ENCODE measurements at places on chromosomes 6 and 20. TPM values are rescaled to one million over a fixed set of nuclear protein-coding genes. Genes with fewer than 3 reads are reported as not detected.
A peak's percentile ranks its signal among the peaks of the same experiment; 100 is the strongest.

The DEFB132 gene
- not detected for total RNA-seq

The ZNF334 gene
- 1.9 TPM for total RNA-seq

The RSPH3 gene
- total RNA-seq: 2.2 TPM

The SLC4A11 gene
- 2.4 TPM for total RNA-seq

The CDYL gene
- 44.0 TPM for total RNA-seq

The SLC17A3 gene
- 0.28 TPM for total RNA-seq

GRCh38 chr6:43628393-43629103 lies 516 bp downstream of the GTPBP2 start:
- peak overlapping the region; percentile 100 for H3K4me3 ChIP-seq
- peak; percentile 69 for DNase-seq
- peaks cover 25% of the 10 kb centered on the region for H3K36me3 ChIP-seq
- H3K27ac ChIP-seq: peak overlapping the region; percentile 95
- H3K4me1 ChIP-seq: peaks cover 33% of the 10 kb centered on the region
- no peaks in the 10 kb centered on the region for H3K27me3 ChIP-seq

DNA sequence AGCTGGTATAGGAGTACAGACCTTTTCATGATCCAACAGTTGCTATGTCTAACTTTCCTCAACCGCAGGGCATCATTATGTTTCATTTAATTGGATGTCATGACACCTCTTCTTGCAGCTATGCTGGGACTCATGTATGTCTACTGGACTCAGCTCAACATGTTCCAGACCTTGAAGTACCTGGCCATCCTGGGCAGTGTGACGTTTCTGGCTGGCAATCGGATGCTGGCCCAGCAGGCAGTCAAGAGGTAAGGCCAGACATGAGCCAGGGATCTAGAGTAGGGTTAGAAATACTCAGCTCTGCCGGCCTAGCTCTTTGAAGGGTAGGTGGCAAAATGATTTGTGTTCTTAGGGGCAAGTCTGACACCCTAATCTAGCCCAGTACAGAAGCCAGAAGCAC lies 25.2 kb downstream of the GHRH start:
- no peak overlapping the region for H3K27ac ChIP-seq
- no peak for DNase-seq
- no peaks in the 10 kb centered on the region for H3K27me3 ChIP-seq
- no peak overlapping the region for H3K4me3 ChIP-seq
- no peaks in the 10 kb centered on the region for H3K4me1 ChIP-seq
- H3K36me3 ChIP-seq: peaks cover 20% of the 10 kb centered on the region

DNA sequence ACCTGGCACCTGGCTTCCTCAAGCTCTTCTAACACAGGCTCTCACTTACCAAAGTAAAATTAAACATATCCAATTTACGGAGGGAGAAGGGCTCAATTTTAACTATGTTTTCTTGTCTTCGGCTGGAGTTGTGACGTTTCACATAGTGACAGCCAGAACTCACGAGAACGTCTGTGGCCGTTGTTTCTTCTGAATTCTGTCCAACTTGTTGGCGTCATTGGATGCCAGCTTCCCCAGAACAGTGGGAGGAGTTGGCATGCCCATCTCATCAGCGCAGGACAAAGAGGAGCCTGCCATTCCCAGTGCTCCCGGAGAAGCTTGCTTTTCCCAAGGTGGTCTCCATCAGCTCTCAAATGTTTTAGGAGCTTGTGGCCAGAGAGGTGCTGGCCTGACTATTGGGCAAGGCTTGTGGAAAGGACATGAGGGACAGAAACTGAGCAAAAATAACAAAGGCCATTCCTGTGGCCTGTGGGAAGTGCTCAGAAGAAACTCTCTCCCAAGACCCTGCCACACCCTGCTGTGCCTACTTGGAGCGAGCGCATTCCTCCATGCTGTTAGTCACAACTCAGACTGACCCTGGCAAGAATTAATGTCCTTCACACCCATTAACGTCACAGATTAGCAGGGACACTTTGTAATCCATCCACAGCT lies 265.4 kb upstream of the CDH4 start:
- H3K4me1 ChIP-seq: no peaks in the 10 kb centered on the region
- DNase-seq: no peak
- no peaks in the 10 kb centered on the region for H3K36me3 ChIP-seq
- H3K27ac ChIP-seq: no peak overlapping the region
- H3K4me3 ChIP-seq: no peak overlapping the region

- no peaks in the 10 kb centered on the region for H3K4me1 ChIP-seq
- H3K27ac ChIP-seq: no peak overlapping the region
- no peaks in the 10 kb centered on the region for H3K36me3 ChIP-seq
- no peak for DNase-seq
- H3K4me3 ChIP-seq: no peak overlapping the region
Observed at GRCh38 chr6:95545686-95546085, 31.6 kb upstream of the MANEA start.

DNA sequence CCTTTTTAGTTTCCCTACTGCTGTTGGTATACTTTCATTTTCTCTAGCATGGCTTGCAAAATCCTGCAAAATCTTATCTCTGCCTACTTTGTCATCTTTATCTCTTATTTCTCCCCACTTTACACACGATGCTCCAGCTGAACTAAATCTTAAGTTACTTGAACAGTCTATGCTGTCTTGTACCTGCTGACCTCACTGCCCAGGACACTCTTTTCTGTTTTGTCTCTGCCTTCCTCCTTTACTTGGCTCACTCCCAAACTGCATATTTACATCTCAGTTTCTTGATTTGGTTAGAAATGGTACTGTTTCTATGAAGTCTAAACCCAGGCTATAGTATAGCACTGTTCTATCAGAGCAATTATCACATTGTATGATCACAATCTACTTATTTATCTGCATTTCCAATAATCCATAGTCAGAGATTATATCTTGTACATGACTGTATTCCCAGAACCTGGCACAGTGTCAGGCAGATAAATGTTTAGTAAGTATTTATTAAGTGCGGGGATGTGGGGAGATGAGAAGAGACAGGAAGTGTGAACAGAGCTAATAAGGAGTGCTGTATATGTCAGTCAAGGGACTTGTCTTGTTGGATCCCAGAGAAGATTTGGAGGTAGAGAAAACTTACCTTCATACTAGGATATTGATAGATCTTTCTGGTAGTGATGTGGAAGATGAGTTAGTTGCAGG lies 57.6 kb downstream of the ADGRG6 start:
- DNase-seq: no peak
- H3K36me3 ChIP-seq: no peaks in the 10 kb centered on the region
- H3K27ac ChIP-seq: no peak overlapping the region
- no peaks in the 10 kb centered on the region for H3K27me3 ChIP-seq
- no peak overlapping the region for H3K4me3 ChIP-seq

GRCh38 chr6:137749696-137750211 lies 117.3 kb upstream of the TNFAIP3 start:
- DNase-seq: no peak
- no peaks in the 10 kb centered on the region for H3K36me3 ChIP-seq
- peaks cover 17% of the 10 kb centered on the region for H3K4me1 ChIP-seq
- no peak overlapping the region for H3K27ac ChIP-seq
